SJCRH30 (cell line): ENCODE measurements at places on chromosomes 12 and 14.

GRCh38 chr12:47889040-47889439, 15.8 kb downstream of the VDR start:
- no peak for DNase-seq

- no peak for DNase-seq
These were observed 4.7 kb upstream of the KRT79 start for GRCh38 chr12:52838609-52839435.

DNA sequence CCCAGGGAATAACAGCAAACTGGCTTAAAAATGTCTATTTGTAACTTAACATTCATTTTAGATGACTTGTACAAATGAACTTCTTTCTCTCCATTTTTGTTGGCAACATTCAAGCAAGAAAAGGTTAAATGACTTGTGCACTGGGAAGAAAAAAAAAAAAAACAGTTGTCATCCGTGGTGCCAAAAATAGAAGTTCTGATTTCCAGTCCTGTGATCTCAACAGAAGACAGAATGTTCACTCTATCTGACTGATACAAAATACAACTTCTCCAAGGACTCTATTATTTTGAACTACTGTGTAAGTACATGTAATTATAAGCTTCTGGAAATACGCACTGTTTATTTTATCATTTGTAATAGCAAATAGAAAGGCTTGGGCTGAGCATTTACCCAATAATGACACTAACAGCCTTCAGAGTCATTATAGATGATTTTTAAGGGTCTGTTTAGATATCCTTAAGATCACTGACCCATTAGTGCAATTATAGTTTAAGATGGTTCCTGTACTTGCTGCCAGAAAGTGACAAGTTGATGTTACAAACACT, 59.9 kb downstream of the LIN7A start:
- DNase-seq, result no peak

GRCh38 chr12:37546901-37547475, 769.6 kb upstream of the ALG10B start:
- DNase-seq, result no peak

DNA sequence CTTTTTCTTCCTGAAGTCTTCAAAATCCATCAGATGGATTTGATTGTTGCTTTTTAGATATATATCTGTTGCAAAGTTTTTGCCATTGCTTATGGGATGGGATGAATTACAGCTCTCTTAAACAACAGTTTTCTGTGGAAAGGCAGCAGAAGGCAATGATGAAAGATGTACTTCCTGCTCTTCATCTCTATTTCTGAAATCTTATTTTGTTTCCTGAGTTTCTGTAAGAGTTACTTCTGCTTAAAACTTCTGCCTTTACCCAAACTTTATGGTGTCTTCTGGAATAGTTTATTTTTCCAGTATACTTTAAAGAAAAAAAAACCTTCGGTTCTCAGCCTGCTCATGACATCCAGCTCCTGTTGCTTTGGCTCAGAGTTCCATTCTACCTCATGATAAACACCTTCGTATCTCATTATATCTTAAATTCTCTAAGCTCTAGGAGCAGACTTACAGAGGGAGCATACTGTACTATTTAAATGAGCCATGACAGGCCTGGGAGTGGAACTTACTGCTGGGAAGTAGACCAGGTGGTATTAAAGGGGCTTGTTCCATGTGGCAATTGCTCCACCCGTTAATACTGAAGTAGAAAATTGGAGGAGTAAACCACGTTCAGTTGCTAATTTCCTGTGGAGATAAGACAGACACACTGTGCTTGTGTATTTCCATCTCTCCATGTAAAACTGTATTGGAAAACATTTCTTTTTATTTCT, 288.4 kb downstream of the FBXL14 start:
- DNase-seq, result no peak

GRCh38 chr12:49288412-49288853, 6.5 kb upstream of the PRPH start:
- peak; percentile 87 for DNase-seq

DNA sequence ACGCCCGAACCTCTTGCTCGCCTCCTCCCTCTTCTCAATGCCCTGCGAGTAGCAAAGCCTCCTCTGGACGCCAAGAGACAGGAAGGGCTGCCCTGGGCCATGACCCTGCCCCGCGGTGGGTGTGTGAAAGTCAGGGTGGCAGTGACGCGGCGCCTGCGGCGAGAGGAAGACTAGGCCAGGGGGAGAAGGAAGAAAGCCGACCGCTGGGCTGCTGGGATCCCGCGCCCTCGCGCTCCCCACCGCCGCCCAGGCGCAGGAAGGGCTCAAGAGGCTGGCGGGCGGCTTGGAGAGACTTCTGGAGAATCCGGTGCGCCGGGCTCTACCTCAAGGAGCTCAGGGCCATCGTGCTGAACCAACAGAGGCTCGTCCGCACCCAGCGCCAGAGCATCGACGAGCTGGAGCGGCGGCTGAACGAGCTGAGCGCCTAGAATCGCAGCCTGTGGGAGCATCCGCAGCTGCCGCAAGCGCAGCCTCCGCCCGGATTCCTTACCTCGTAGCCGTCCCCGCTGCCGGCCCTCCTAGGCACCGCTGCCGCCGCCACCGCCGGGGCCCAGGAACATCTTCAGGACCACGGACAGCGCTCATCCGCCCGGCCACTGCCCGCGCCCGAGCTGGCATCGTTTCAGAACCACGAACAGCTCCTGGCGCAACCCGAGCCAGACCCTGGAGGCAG, 105.0 kb upstream of the PRB2 start:
- peak; percentile 46 for DNase-seq

- DNase-seq, result no peak
These were observed 219.4 kb downstream of the DIO2 start for GRCh38 chr14:79991866-79992265.

- no peak for DNase-seq
These were observed 755 bp upstream of the PTPN6 start for GRCh38 chr12:6950401-6950801.

GRCh38 chr14:38063711-38064320, 143.9 kb upstream of the SSTR1 start:
- DNase-seq, result no peak

GRCh38 chr12:119694111-119694510, 26.2 kb downstream of the PRKAB1 start:
- DNase-seq, result no peak

GRCh38 chr12:41629611-41630010, 441.5 kb downstream of the PDZRN4 start:
- DNase-seq, result no peak

DNA sequence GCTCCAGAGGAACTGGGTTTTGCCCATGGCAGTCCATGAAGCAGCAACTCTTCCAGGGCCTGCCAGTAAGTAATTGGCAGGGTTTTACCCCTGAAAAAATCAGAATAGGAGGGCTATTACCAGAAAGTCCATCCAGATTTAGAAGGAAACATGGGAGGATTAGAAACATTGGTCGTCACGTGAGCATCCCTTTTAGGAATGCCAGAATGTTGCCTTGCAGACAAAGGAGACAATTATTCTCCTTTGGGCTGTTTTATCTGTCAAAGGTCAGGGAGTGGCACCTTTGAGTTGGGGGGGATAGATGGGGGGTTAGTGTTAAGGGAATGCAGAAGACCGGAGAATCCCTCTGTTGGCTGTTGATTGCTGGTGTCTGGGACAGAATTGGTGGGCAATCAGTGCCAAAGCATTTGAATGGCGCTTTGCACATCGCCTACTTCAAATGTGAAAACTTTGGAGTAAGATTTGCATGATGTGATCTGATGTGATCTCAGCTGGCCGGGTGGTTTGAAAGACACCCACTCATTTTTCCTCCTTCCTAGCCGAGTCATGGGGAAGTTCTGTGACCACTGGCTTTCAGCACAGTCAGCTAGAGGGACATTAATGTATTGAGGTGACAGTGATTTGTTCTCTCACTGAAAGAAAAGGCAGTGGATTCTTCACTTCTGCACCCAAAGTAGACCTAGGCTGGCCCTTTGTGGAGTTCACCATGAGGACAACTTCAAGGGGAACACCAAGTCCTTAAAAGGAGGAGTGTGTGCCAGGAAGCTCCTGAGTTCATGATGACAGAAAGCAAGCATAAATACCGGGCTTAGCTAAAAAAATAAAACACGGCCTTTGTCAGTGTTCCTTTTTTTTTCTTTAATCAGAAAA, 31.4 kb downstream of the FLVCR2 start:
- no peak for DNase-seq
